ENCODE measurements at places on chromosomes 13 and 19.
A peak's percentile ranks its signal among the peaks of the same experiment; 100 is the strongest.

DNA sequence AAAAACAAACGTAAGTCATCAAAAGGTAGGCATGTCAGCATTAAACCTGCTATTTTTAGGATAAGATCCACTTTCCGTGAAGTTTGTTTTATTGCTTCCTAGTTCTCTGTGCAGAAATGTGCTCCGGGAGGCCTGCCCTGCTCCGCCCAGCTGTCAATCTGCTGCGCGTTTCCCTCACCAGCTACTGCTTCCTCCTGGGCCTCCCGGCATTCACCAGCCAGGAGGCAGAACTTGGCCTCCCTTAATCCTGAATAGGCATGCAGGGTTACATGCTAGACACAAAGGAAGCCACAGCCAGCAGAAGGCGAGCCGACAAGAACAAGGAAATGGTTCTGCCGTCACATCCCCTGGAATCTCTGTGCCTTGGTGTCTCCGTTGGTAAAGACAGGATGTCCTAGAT lies 386.2 kb downstream of the IRS2 start:
- DNase-seq = no peak

DNA sequence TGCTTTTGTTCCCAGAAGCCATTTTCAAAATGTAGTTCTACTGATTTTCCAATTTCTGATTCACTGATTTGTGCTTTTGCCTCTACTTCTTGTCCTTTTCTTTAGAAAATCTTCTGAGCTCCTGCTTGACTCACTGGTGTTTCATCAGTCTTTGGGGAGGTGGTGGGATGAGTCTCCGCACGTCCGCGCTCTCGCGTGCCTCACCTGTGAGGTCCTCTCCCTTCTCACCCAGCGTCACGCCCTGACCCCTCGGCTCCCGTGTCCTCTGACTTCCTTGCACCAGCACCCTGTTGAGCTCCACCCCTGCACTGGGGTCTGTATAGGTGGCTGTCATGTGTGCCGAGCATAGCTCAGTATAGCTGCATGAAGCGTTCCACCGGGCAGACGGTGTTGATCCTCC lies 52.7 kb upstream of the MCF2L start:
- no peak for DNase-seq

GRCh38 chr19:12611361-12611699 lies 610 bp downstream of the ZNF791 start:
- DNase-seq = peak; percentile 57

- DNase-seq = no peak
Observed at GRCh38 chr19:588741-589692, 664 bp upstream of the HCN2 start.

DNA sequence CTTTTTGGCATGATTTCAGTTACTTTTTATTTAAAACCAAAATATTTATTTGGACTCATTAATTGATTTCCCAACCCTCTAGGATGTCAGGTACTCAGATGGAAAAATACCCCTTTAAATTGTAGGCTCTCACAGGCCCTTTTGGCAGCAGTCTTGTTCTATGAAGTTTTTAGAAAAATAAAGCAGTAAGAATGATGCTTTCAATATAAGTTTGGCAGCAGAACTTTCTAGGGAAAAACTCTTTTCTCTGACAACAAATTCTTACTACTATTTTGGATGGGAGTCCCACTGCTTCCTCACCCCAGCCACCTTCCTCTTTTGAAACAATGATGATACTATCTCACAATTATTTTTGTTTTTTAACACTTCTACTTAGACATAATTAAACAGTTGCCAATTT lies 581.6 kb upstream of the SGCG start:
- no peak for DNase-seq

- DNase-seq = no peak
Observed at GRCh38 chr13:65605396-65605795, 1624.7 kb downstream of the PCDH9 start.

DNA sequence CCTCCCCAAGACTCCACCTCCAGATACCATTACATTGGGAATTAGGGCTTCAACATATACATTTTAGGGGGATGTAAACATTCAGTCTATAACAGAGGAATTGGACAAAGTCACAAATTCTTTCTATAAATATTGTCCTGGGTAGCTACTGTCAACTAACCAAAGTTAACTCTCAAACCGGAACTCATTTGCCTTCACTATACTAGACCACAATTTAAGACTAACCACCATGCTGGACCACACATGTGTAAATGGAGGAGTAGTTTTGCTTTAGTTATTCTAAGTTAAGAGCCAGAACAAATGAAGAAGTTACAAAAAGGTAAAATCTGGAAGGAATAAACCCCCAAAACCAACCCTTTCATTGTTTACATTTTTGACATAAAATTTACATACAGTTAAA lies 222.8 kb downstream of the NDFIP2 start:
- DNase-seq = no peak

DNA sequence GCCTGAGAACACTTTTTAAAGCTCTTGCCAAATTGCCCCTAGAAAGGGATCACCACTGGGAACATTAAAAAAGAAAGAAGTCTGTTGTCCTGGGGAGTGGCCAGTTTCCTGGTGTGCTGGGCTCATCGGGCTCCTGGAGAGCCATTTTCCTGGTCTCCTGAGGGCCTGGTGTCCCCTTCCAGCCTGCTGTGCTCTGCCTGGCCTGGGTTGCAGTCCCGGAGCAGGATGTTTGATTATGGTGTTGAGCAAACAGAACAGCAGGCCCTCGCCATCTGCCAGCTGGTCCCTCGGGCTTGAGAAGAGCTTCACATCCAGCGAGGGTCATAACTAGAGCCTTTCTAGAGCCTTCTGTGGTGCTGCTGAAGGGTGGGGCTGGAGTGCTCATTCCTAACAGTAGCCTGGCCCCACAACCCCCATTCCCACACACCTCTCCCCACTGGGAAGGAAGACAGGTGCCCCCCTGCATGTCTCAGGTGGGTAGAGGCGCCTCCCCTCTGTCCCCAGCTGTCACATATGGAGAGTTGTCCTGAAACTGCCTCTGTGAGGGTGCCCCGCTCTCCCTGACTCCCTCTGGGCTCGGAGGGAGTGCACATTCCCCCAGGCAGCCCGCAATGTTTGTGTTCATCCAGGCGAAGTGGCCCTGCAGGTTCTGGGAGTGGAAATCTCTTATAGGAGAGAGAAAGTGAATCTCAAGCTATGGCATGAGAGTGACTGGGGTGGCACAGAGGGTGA lies 151.1 kb downstream of the SIPA1L3 start:
- DNase-seq = no peak

DNA sequence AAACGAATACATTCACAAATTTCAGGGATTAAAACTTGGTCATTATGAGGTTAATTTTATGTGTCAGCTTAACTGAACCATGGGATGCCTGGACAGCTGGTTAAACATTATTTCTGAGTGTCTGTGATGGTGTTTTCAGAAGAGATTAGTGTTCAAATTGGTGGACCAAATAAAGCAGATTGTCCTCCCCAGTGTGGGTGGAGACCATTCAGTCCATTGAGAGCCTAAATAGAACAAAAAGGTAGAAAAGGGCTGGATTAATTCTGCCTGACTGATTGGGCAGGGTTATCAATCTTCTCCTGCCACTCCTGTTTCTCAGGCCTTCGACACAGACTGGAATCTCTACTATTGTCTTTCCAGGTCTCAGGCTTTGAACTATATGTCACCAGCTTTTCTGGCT lies 203.8 kb upstream of the SLITRK6 start:
- DNase-seq = peak; percentile 65

DNA sequence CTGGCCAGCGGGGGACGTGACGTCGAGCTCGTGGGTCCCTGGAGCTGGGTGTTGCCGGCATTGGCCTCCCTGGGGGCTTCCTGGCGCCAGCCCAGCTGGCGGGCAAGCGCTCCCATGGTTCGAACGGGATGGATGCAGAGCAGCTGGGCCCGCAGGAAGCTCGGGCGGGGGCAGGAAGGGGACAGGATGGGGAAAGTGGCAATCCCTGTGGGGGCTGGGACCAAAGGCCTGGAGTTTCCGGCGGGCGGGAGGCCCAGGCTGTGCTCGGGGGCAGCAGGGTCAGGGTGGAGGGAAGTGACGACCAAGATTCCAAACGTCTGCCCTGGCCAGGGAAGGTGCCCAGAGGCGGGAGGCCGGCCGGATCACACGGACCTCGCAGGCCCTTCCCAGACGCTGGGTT lies 19.3 kb downstream of the PALM start:
- no peak for DNase-seq

DNA sequence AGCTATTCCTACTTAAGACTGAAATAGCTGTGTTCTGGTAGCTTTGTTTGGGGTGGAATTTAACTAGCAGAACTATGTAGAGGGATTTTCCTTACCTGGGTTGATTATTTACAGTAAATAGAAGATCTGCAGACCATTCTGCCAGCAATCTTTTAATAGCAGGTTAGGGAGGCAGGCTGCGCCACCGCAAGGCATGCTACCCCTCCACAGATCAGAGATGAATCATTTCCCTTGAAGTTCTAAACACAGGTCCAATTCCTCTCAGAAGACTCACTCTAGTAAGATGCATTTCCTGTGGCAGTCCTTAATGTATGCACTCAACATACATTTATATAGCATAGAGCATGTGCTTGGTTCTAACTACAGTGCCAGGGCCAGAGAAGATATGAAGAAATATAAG lies 109.0 kb downstream of the TNFRSF19 start:
- DNase-seq = no peak

DNA sequence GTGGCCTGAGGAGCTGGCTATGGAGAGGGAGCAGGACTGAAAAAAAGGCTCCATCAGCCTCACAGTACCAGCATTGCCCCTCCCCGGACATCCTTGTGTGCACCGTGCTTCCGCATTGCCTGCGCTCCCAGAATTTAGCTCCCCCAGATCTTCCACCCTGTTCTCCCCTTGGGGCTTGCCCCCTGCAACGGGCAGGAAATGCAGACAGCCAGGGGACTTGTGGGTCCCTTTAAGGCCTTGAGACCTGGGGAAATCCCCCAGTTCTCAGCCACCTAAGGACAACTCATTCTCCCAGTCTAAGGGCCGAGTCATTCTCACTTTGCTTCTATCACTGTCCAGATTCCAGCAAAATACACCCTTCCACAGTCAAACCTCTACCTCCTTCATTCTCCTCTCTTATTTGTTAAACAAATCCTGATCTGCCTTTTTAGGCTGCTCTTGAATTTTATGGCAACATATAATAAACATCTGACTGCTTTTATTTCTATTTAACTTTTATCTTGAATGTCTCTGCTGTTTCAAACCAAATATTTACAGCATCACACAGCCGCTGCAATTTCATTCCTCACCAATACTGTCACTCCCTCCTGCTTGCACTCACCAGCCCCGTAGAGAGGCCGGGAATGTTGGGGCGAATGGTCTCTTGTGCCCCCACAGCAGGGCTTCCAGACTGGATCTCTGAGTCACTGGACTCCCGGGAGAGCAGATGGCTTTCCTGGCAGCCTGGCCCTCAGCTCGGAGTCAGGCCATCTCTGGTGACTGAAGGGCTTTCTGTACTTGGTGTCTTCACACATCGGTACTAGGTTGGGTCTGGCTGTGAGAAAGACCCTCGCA lies 221.9 kb downstream of the TSHZ3 start:
- no peak for DNase-seq

DNA sequence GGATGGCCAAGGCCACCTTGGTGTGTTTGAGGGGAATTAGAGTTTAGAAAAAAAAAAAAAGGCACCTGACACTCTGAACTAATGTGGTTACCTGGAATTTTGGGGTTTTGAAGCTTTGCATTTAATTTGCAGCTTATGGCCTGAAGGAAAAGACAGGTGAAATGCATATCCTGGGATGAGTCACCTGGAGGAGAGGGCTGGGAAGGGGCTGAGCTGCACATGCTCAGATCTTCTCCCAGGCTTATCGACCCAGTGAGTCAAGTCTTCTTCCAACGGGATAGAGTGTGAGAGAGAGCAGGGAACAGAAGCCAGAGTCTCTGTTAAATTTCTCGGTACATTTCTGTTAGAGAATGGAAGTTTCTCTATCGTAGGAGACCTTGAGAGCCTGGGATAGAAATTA lies 29.7 kb upstream of the ALOX5AP start:
- no peak for DNase-seq

DNA sequence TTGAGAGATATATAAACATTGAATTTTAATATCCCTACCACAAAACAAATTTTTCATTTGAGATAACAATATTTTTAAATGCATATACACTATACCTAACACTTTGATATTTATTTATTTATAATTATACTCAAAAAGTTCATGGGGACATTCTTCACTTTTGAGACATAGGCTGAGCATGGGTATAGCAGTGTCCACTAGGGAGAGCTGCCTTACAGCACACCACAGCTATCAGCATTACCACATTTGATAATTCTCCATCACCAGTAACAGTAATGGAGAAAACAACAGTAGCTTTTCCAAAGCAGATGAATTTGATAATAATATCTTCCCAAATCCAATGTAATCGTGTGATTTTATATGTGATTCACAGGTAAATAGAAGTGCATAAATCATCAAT lies 626.1 kb downstream of the DACH1 start:
- no peak for DNase-seq

DNA sequence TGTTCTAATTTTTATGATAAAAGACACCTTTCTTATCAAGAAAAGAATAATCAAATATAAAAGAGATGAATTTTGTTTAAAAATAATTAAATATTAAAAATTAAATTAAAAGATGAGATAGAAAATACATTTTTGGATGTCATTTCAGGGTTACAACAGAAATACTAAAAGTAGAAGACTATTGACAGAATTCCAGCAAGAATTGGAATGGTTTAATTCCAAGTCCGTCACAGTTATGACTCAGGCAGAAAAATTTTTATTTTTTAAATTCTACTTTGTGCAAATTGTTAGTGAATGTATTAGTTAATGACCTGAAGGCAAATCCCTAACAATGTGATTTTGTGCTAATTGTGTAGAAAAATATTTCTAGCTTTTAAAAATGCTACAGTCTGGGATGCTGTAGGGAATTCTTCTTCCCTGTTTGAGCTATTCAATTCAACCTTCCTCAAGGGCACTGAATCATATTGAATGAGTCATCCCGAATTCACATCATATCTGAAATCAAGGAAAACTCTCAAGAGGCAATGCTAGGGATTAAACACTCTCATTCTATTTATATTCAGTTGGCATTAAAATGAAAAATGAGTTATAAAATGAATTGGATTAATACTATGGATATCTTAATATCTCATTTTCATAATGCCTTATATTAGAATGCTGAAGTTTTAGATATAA lies 633.5 kb upstream of the ATXN8OS start:
- DNase-seq = no peak

- DNase-seq = no peak
Observed at GRCh38 chr13:37595162-37595561, 3.4 kb downstream of the POSTN start.

DNA sequence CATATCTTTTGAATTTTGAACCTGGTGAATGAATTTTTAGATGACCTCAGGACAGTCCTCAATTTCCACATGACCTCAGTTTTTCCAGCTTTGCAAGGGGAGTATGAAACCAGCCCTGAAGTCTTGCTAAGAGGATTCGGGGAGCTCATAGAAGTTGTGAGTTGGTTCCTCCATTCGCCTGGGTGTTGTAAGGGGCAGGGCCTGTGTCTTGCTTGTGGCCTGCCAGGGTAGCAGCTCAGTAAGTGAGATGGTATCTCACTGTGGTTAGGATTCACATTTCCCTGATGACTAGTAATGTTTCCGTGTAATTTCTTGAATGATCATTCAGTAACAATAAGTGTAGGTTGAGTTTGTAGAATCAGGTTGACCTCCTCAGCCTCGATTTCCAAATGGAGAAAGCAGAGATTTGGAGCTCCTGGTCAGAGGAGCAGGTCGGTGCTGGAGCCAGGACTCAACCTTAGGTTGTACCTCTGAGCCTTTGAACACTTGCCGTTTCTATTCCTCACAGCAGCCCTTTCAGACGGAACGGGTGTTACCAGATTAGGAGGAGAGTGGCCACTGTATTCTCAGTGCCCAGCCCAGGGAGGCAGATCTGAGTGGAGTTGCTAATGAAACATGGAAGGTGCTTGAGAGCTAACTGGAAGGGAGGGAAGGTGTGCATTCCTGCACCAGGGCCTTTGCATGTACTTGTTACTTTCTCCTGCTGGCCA lies 14.6 kb downstream of the NACC1 start:
- DNase-seq = no peak

Data from neuronal stem cell (in vitro differentiated cells).